Left lobe of liver (tissue), 2 donors: ENCODE measurements at places on chromosomes 6 and 20. TPM values are rescaled to one million over a fixed set of nuclear protein-coding genes. Genes with fewer than 3 reads are reported as not detected.

Gene DEFB116
- not detected for total RNA-seq

Gene SUMO4
- 1.1 TPM for total RNA-seq

Gene COL10A1
- not detected for total RNA-seq

Gene EDN1
- total RNA-seq, result 0.33 TPM

Gene ABHD16B
- total RNA-seq, result not detected

Gene OTOR
- total RNA-seq, result not detected

Gene CYP21A2
- total RNA-seq, result 9.0 TPM

Gene SMIM8
- total RNA-seq, result 5.0 TPM

Gene ZNF322
- 7.8 TPM for total RNA-seq

Gene HLA-DPA1
- total RNA-seq, result 10.8 TPM
